Lung (tissue), 17 donors: ENCODE measurements at places on chromosomes 13 and 19. TPM values are rescaled to one million over a fixed set of nuclear protein-coding genes. Genes with fewer than 3 reads are reported as not detected.

The ZFR2 gene
- 0.21 TPM for total RNA-seq

GRCh38 chr19:19531951-19532805, 3.5 kb downstream of the YJEFN3 start:
- H3K27me3 ChIP-seq = peaks cover 2% of the 10 kb centered on the region
- H3K27ac ChIP-seq = no peak overlapping the region
- no peaks in the 10 kb centered on the region for H3K36me3 ChIP-seq
- H3K4me3 ChIP-seq = no peak overlapping the region
- DNase-seq = peak; percentile 78
- peaks cover 3% of the 10 kb centered on the region for H3K4me1 ChIP-seq

DNA sequence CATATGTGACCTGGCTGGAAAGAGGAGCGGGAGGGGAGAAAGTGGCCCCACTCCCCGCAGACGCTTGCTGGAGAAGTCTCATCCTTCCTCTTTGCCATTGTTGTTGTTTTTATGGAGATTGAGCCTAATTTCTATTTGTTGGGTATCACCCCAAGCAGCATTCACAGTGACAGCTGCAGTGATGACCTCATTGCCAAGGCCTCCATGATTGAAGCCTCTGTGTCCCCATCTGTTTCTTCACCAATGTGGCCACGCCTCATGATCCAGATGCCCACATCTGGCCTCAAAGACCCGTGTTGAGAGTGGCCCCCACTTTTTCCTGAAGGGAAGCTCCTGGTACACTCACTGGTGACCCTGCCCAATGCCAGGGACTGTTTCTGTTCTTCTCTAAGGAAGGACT, 154.2 kb downstream of the SLC7A1 start:
- no peak overlapping the region for H3K4me3 ChIP-seq
- no peak overlapping the region for H3K27ac ChIP-seq
- no peaks in the 10 kb centered on the region for H3K27me3 ChIP-seq
- no peaks in the 10 kb centered on the region for H3K4me1 ChIP-seq
- H3K36me3 ChIP-seq = no peaks in the 10 kb centered on the region

The FBL gene
- 152 TPM for total RNA-seq

DNA sequence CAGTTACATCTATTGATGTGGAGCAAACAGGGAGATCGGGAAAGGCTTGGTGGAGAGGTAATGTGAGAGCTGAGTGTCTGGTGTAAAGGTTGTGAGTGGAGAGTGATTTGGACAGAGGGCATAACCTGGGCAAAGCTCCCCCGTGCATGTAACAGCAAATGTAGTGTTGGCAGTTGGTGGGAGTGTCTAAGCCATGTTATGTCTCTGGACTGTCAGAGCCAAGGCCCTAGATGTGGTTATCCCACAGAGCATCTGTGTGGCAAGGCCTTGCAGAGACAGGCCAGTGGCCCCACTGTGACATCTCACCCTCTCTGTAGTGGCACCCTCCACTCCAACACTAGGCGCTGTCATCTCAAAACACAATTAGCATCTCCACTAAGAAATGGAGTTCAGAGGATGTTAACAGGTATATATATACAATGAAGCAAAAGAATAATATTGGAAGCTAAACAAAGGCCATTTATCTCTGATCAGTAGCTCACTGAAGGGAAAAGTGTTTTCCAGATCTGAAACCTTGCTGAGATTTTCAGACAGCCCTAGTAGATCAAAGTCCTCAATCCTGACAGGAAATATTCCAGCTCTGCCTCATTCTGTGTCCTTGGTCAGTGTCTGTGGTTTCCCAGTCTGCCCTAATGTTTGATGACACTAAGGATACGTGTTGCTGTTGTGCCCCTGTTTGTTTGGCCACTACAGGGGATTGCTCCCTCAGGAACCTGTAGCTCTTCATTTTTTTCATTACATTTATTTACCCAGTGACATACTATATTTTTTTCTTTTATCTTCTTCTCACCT, 20.2 kb downstream of the POLR1D start:
- peaks cover 2% of the 10 kb centered on the region for H3K36me3 ChIP-seq
- no peak for DNase-seq
- H3K27ac ChIP-seq = no peak overlapping the region
- H3K4me3 ChIP-seq = no peak overlapping the region

DNA sequence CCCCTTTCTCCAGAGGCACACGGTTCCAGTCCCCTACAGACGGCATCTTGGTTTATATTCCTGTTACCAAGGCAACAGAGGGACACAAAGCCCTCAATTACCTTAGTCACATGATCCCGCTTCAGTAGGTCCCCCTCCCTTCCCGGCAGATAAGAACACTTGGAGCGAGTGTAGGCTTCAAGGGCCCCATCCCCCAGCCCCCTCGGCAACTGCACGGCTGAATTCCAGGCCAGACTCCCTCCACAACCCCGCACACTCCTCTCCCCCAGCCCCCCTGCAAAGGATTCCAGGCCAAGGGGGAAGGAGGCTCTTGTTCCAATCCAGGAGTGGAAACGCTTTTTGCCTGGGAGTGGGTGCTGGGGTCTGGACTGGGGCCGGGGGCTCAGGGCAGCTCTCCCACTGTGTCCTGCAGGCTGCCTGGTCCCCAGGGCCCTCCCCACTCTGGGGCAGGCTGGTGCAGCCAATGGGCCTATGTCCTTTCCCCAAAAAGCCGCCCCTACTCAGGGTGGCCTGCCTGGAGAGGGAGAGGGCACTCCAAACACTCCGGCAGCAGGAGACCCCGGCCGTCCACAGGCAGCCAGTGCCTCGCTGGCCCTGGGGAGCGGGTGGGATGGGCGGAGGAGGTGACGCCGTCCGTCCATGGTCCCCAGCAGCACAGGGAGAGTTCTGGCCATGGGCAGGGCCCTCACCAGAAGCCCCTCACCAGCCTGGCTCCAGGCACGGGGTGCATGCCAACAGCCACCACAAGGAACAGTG, 62.6 kb downstream of the MLLT1 start:
- peaks cover 15% of the 10 kb centered on the region for H3K36me3 ChIP-seq
- peaks cover 10% of the 10 kb centered on the region for H3K4me1 ChIP-seq
- no peak overlapping the region for H3K4me3 ChIP-seq
- peak; percentile 97 for DNase-seq
- H3K27ac ChIP-seq = no peak overlapping the region
- no peaks in the 10 kb centered on the region for H3K27me3 ChIP-seq

DNA sequence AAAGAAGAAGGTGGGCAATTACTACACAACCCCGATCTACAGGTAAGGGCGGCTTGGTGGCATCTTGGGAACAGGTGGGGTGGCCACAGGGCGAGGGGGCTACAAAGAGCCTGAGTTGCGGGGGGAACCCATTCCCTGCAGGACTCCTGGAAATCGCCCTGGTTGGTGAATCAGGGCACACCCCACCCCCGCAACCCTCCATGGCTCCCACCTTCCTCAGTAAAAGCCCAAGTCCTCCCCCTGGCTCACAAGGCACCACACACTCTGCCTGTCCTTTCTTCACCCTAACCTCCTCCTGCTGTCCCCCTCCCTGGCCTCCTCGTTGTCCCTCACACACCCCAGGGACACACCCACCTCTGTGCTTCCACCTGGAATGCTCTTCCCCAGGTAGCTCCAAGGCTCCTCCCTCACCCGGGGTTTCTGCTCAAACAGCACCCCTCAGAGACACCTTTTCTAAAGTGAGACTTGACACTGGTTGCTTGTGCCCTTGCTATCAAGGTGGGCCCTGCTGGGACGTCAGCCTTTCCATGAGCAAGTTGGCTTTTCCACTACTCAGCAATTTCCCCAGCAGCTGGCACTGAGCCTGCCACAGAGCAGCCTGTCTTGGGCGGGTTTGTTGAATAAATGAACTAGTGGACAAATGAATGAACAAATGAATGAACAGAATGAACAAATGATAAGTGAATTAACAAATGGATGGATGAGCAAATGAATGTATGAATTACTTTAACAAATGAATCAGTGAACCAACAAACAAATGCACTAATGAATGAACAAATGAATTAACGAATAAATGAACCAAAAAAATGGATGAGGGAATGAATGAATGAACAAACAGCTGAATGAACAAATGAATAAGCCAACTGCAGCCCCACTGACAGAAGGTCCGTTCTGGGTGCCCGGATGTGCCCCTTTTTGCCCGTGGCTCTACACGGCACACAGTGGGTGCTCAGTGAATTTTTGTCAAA, 6.2 kb upstream of the MRI1 start:
- no peaks in the 10 kb centered on the region for H3K4me1 ChIP-seq
- H3K4me3 ChIP-seq = no peak overlapping the region
- H3K27me3 ChIP-seq = no peaks in the 10 kb centered on the region
- no peak for DNase-seq
- H3K27ac ChIP-seq = no peak overlapping the region

DNA sequence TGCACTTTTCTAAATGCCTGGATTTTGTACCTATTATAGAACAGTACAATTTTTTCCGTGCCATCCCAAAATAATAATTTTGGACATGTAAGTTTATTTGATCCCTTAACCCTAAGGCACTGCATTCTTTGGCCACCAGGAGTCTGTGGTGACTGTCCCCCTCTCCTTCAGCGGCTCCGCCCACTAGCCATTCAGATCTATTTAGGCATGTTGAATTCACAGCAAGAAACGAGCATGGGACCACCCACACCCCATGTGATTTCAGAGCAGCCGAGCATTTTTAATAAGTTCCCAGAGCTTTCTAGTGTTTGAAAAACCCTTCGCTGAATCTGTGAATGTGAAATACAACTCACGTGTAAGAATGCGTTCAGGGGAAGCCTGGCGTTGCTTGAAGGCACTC, 567.5 kb downstream of the MYO16 start:
- no peaks in the 10 kb centered on the region for H3K27me3 ChIP-seq
- H3K4me3 ChIP-seq = no peak overlapping the region
- H3K36me3 ChIP-seq = no peaks in the 10 kb centered on the region
- H3K27ac ChIP-seq = no peak overlapping the region
- H3K4me1 ChIP-seq = no peaks in the 10 kb centered on the region

The GEMIN7 gene
- total RNA-seq = 18.7 TPM

DNA sequence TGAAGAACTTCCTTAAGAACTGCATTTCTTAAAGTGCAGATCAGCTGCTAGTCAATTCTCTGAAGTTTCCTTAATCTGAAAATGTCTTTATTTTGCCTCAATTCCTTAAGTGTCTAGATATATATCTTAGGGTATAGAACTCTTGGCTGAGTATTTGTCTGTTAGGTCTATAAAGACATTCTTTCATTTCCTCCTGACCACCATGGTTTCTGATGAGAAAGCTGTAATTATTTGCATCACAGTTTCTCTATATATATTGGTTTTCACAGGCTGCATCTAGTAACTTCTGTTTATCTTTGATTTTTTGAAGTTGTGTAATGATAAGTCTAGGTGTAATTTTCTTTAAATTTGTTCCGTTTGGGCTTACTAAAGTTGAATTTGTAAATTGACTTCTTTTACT, 15.2 kb downstream of the NDFIP2 start:
- DNase-seq = no peak
- H3K4me3 ChIP-seq = no peak overlapping the region
- no peak overlapping the region for H3K27ac ChIP-seq
- H3K4me1 ChIP-seq = peaks cover 2% of the 10 kb centered on the region

The ASF1B gene
- total RNA-seq = 2.4 TPM

GRCh38 chr13:37700887-37701286, 102.3 kb upstream of the POSTN start:
- no peaks in the 10 kb centered on the region for H3K4me1 ChIP-seq
- H3K27ac ChIP-seq = no peak overlapping the region
- DNase-seq = no peak

- no peaks in the 10 kb centered on the region for H3K36me3 ChIP-seq
- H3K27me3 ChIP-seq = no peaks in the 10 kb centered on the region
- H3K4me3 ChIP-seq = no peak overlapping the region
- peak; percentile 89 for DNase-seq
These were observed 14.7 kb upstream of the ADGRE5 start for GRCh38 chr19:14366529-14366928.

DNA sequence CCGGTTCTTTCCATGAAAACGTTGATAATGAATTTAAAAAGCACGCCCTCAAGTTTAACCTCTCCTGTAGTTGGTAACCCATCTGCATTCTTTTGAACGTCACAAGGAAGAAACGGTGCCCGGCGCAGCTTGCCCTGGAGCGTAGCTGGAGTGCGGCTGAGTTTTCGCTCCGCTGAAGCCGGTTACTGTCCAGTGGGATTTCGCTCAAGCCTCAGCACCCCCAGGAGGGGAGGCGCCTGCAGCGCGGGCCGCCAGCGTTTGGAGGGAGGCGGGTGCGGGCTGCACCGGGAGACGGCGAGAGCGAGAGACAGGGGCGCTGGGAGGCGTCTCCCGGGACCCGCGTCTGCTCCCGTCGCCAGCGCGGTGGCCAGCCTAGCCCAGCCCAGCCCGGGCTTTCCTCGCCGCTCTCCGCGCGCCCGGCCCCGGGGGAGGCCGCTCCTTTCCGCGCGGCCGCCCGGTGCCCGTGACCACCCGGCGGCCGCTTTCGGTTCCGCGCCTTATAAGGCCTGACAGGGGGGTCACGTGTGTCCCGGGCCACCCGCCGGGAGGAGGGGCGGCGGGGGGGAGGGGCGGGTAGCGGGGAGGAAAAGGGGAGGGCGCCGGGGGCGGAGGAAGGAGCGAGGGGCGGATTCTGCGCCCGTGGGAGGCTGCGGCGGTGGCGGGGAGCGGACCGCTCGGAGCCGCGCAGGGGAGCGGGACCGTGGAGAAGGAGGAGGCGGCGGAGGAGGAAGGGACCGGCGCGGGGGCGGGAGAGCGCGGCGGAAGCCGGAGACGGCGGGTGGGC, 8.3 kb upstream of the DGKH start:
- H3K36me3 ChIP-seq = no peaks in the 10 kb centered on the region
- peak overlapping the region; percentile 70 for H3K4me3 ChIP-seq
- peak overlapping the region; percentile 97 for H3K27ac ChIP-seq
- DNase-seq = peak; percentile 95
- H3K27me3 ChIP-seq = no peaks in the 10 kb centered on the region
- no peaks in the 10 kb centered on the region for H3K4me1 ChIP-seq

DNA sequence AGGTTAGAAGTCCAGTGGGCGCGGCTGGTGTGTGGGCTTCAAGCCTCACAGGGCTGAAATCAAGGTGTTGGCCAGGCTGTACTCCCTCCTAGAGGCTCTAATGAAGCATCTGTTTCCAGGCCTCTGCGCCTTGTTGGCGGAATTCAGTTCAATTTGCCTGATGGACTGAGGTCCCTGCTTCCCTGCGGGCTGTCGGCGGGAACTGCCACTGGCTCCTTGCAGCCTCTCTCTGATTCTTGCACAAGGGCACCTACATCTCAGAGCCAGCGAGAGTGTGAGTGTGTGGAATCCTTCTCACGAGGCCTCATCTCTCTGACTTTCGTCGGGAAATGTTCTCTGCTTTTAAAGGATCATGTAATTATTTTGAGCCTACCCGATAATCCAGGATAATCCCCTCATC, 128.6 kb downstream of the DLEU7 start:
- no peak overlapping the region for H3K4me3 ChIP-seq
- no peak overlapping the region for H3K27ac ChIP-seq
- no peaks in the 10 kb centered on the region for H3K4me1 ChIP-seq
- no peak for DNase-seq
- no peaks in the 10 kb centered on the region for H3K36me3 ChIP-seq
